ENCODE measurements at places on chromosomes 12 and 14.

- peaks cover 28% of the 10 kb centered on the region for H3K4me1 ChIP-seq
- H3K36me3 ChIP-seq: no peaks in the 10 kb centered on the region
- no peak overlapping the region for H3K4me3 ChIP-seq
- H3K27ac ChIP-seq: no peak overlapping the region
- no peak for DNase-seq
- peaks cover 9% of the 10 kb centered on the region for H3K27me3 ChIP-seq
Observed at GRCh38 chr12:89946518-89947135, 238.0 kb upstream of the ATP2B1 start.

DNA sequence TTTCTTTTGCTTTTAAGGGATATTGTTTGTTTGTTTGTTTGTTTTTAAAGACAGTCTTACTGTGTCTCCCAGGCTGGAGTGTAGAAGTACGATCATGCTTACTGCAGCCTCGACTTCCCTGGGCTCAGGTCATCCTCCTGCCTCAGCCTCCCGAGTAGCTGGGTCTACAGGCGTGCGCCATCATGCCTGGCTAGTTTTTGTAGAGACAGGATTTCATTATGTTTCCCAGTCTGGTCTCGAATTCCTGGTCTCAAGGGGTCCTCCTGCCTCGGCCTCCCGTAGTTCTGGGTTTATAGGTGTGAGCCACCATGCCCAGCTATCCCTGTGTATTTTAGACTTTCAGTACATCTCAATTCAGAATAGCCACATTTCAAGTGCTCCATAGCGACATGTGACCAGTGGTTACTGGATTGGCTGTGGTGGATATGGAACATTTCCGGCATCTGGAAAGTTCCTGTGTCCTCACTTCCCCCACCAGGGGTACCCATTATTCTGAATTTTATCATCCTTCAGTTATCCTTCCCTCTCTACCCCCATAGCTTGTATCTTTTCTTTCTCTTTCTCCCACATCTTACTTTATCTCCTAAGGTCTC, 61.1 kb downstream of the HRK start:
- H3K4me1 ChIP-seq: peaks cover 13% of the 10 kb centered on the region
- DNase-seq: no peak
- H3K27ac ChIP-seq: peak overlapping the region; percentile 98
- H3K27me3 ChIP-seq: no peaks in the 10 kb centered on the region
- no peaks in the 10 kb centered on the region for H3K36me3 ChIP-seq

- no peak overlapping the region for H3K4me3 ChIP-seq
- H3K27me3 ChIP-seq: no peaks in the 10 kb centered on the region
- H3K27ac ChIP-seq: no peak overlapping the region
- H3K4me1 ChIP-seq: peaks cover 29% of the 10 kb centered on the region
- peaks cover 22% of the 10 kb centered on the region for H3K36me3 ChIP-seq
Observed at GRCh38 chr12:14880890-14881453, 4.7 kb downstream of the MGP start.

- no peaks in the 10 kb centered on the region for H3K27me3 ChIP-seq
- no peak overlapping the region for H3K27ac ChIP-seq
- H3K4me1 ChIP-seq: peaks cover 4% of the 10 kb centered on the region
- H3K4me3 ChIP-seq: no peak overlapping the region
- peak; percentile 84 for DNase-seq
Observed at GRCh38 chr12:2853626-2854025, 3.2 kb downstream of the TEX52 start.

- peaks cover 72% of the 10 kb centered on the region for H3K27me3 ChIP-seq
- H3K4me1 ChIP-seq: no peaks in the 10 kb centered on the region
- no peak overlapping the region for H3K4me3 ChIP-seq
- H3K27ac ChIP-seq: no peak overlapping the region
Observed at GRCh38 chr14:98900798-98901197, 371.2 kb downstream of the BCL11B start.

GRCh38 chr12:71958457-71958856, 19.8 kb downstream of the TPH2 start:
- H3K27me3 ChIP-seq: peaks cover 14% of the 10 kb centered on the region
- H3K4me1 ChIP-seq: no peaks in the 10 kb centered on the region
- no peak overlapping the region for H3K27ac ChIP-seq
- no peak overlapping the region for H3K4me3 ChIP-seq
- no peaks in the 10 kb centered on the region for H3K36me3 ChIP-seq
- no peak for DNase-seq

DNA sequence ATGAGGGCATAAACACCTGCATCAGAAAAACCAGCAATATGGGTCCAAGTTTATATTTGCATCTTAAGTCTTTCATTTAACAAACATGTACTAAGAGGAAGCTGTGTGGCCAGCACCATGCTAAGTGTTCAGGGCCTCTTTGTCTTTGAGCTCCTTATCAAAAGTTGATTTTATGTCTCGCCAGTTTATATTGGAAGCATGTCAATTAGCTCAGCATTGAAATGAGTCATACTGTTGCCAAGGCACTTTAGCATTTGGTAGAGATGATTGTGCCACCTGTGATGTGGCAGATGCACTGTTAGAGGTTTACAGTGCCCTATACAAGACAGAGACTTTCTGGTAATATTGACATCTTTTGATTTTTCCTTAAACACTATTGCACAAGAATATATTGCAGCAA, 68.5 kb downstream of the BHLHE41 start:
- H3K27ac ChIP-seq: no peak overlapping the region
- H3K4me3 ChIP-seq: no peak overlapping the region
- H3K4me1 ChIP-seq: peaks cover 21% of the 10 kb centered on the region
- no peak for DNase-seq
- no peaks in the 10 kb centered on the region for H3K27me3 ChIP-seq

GRCh38 chr12:78155546-78155945, 324.9 kb downstream of the NAV3 start:
- H3K27ac ChIP-seq: no peak overlapping the region
- no peaks in the 10 kb centered on the region for H3K4me1 ChIP-seq
- H3K27me3 ChIP-seq: no peaks in the 10 kb centered on the region
- no peaks in the 10 kb centered on the region for H3K36me3 ChIP-seq
- DNase-seq: no peak

Measured in left ventricle myocardium inferior (tissue), 1 donor.